GM04503 (cell line): ENCODE measurements at places on chromosomes 2 and 18.

DNA sequence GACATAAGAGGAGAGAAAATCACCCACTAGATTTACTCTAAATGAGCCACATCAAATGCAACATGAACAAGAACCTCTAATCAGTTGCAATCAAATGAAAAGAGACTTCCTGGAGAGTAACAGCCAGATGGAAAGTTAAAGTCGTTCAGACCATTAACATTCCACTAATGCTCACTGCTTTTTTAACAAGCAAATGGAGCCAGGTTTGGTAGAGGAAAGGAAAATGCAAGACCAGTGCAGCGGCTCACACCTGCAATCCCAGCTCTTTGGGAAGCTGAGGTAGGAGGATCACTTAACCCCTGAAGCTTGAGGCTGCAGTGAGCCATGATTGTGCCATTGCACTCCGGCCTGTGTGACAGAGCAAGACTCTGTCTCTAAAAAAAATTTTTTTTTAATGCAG is 48.5 kb downstream of the CACNB4 start:
- no peak for DNase-seq

DNA sequence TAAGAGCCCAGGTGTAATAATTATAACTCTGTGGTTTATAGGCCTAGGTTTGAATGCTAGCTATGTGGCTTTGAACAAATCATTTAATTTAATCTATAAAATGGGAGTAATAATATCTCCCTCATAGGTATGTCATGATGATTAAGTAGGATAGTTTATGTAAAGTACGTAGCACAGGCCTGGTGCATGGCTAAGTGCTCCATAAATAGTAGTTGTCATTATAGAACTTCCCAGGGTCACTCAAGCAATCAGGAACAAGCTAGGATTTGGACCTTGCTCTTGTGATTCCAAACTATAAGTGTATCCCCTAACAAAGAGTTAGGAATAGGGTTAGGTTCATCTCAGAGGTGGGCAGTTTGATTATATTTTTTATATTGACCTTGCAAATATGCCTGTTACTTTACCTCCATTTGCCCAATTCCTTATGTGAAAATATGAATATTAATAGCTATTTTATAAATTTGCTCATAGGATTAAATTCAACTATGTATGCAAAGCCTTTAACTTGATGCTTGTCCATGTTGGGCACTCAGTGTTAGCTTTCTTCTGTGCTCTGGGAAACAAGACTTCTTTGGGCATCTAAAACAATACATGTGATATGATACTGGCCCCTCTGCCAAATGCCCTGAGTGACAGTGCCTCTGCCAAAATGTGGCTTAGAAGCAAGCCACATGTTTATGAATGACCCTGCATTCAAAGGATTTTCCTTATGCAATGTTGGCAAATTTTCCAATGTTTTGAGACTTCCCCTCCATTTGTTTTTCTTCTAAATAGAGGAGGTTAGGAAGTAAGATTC is 353.6 kb downstream of the KIAA1328 start:
- no peak for DNase-seq

DNA sequence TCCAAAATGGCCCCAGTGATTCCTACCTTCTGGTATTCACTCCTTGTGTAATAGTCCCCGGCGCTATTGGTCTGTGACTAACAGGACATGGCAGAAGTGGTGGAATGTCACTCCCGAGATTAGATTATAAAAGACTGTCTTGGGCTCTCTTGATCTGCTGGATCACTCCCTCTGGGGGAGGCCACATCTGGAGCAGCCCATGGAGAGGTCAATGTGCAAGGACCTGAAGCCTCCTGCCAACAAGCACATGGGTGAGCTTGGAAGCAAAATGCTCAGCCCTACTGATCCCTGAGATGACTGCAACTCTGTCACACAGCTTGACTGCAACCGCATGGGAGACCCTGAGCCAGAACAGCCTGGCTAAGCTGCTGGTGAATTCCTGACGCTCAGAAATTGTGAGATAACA is 94.3 kb upstream of the GLI2 start:
- no peak for DNase-seq

DNA sequence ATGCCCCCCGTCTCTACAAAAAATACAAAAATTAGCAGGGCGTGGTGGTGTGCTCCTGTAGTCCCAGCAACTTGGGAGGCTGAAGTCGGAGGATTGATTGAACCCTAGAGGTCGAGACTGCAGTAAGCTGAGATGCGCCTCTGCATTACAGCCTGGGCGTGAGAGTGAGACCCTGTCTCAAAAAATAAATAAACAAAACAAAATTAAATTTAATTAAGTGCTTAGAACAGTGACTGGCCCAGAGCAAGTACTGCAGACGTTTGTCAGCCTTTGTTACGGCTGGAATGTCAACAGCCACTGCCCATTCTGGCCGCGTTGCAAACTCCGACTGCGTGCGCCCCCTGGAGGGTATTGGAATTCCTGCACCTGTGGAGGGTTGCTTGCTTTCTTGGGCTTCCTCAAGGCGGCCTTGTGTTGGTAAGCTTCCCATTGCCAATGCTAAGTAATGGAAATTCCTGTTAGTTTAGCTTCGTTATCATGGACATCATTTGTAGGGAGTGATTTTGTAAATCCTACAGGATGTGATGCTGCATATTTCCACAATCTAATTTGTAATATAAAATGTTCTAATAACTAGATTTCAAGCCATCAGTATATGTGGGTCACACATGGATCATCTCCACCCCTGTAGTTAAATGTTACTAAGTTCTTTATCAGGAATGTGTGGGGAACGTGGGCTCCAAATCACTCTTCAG is 15.9 kb upstream of the ATP6V1B1 start:
- DNase-seq: peak; percentile 31

- DNase-seq: peak; percentile 28
These were observed 87.8 kb upstream of the EML6 start for GRCh38 chr2:54635554-54636152.

- DNase-seq: no peak
These were observed 323.1 kb downstream of the TMX3 start for GRCh38 chr18:68391801-68392200.

- peak; percentile 79 for DNase-seq
These were observed 486 bp upstream of the GPR39 start for GRCh38 chr2:132415915-132416722.
